NCI-H1417 (cell line): ENCODE measurements at places on chromosomes 2 and 18.

DNA sequence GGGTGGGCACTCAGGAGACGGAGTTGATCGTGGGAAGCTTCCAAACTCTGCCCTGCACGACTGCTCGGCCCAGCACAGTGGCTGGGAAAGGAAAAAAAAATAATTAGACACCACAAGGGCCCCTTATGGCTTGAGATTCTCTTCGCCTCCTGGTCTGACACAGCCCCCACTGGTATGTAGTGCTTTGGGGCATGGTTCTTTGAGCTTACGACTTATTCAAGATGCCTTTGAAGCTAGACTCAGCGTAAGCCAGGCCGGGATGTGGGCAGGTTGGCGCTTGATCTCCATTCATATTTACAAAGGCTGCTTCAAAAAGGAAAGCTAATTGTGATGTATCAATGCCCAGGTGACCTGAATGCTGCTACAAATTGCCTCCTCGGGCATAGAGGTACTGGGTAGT is 50.5 kb downstream of the CXCR4 start:
- DNase-seq, result no peak

GRCh38 chr18:27860011-27860410 is 316.9 kb downstream of the CDH2 start:
- DNase-seq, result no peak

DNA sequence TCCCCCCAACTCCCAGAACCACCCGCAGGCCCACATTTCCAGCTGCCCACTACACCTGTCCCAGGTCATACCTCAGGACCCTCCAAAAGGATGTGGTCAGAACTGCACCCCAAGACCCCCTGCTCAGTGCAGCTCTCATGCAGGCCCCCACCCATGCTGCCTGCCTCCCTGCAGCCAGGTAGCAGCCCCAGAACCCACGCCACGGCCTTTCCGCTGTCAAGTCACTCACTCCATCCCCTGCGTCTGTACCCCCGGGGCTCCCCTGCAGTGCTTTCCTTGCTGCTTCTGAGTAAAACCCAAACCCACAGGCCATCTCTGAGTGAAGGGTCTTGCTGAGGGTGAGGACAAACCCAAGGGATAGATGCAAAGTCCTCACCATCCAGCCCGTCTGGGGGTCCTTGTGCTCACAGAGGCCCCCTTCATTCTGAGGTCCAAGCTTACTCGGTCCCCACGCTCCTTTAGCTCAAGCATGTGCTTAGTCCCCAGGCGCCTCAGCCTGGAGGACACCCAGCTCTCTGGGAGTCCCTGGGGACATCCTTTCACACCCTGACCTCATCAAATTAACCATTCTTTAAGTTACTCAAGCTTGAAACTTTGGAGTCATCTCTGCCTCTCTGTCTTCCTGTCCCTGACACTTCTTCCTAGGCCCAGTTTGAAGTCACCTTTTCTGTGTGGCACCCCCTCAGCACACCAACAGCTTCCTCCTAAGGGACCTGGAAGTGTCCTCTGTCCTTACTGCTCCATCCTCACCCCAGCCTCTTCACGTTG is 130.1 kb downstream of the SMAD7 start:
- no peak for DNase-seq

DNA sequence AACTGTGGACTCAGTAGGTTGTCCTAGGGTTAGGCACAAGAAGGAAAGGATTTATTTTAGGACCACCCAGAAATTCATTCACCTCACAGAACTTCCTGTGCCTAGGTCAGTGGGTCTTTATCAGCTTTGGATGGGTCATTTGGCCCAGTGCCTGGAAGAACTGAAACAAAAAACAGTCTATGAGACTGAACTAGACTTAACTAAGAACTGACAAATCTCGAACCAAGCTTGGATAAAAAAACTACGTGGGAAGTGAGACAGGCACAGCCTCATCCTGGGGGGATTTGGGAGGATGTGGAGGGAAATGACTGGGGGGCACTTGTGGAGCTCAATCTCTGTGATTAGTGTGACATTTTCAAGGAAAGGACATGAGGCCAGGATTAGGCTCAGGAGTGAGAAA is 2.3 kb upstream of the OST4 start:
- DNase-seq, result no peak

GRCh38 chr2:30823452-30823851 is 16.2 kb upstream of the CAPN13 start:
- peak; percentile 67 for DNase-seq

DNA sequence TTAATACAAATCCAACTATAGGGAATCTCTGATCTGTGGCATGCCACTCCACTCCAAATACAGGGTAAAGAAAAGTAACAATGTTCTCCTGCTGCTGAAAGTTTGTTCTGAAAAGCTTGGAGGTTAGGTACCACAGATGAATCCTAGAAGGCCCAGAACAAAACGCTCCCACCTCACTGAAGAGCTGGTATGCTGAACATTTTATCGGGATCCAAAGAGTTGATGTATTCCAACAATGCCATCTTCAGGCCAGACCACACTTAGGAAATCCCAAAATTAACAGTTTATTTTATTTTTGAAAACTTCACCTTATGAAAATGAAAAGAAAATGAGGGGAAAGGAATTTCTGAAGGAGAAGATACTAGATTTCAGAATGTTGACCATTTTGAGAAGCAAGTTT is 145.1 kb upstream of the CDH19 start:
- no peak for DNase-seq

DNA sequence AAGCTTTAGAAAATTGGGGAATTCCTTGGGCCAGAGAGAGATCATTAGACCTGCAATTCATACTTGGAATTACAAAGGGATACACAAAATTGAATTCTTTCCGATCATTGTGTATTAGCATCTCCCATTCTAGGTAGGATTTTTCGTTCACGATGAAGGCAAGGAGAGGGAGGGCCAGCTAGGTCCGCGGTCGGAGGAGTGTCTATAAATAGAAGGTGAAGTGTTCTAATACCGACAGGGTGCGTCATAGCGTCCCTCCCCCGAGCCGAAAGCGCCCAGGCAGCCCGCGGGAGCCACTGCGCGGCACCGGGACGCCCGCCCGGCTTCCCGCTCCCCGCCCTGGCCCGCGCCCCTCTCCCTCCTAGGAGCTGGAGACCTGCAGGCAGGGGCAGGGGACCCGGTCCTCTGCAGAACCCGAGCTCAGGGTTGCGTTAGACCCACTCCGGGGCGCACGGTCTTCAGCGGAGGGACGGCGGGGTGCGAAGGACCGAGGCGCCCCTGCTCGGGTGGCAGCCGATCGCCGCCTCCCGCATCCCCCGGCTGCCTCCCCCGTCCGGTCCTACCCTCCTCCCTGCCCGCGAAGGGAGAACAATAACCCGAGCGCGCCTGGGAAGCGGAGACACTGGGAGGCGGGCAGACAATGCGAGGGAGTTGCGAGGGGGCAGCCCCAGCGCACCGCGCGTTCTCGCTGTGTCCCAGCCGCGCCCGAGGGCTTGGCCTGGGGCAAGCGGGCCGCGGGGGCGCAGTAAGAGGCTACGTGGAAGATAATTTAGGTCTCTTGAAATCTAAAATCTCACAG is 114.2 kb upstream of the SERTAD2 start:
- peak; percentile 98 for DNase-seq

DNA sequence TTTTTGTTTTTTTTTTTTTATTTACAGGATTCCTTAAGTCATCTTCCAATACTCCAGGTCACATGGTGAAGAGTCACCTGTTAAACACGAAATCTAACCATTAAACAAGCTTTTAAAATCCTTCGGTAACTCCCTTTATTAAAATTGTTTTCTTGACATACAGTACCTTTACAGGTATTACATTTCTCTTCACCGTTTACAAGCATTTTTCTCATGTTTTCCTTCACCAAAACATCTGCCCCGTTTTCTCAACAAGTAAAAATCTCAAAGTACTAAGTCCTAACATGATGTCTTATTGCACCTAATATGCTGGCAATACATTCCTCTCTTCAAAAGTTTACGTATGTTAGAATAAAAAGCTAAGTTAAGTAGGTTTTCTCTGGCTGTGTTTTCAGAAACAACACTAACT is 1.1 kb downstream of the PUM2 start:
- DNase-seq, result peak; percentile 70

DNA sequence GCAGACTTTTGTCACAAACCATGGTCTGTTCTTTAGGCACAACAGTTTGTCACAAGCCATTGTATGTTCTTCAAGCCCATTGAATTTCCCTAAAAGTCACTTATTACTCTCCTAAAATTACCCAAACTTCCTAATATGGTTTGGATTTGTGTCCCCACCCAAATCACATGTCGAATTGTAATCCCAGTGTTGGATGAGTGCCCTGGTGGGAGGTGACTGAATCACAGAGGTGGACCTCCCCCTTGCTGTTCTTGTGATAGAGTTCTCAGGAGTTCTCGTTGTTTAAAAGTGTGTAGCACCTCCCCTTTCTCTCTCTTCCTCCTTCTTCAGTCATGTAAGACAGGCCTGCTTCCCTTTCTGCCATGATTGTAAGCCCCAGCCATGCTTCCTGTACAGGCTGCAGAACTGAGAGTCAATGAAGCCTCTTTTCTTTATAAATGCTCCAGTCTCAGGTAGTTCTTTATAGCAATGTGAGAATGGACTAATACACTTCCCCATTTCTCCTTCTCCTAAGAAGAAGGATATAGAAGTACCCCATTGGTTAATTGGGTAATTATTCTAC is 11.2 kb upstream of the GYPC start:
- DNase-seq, result no peak

DNA sequence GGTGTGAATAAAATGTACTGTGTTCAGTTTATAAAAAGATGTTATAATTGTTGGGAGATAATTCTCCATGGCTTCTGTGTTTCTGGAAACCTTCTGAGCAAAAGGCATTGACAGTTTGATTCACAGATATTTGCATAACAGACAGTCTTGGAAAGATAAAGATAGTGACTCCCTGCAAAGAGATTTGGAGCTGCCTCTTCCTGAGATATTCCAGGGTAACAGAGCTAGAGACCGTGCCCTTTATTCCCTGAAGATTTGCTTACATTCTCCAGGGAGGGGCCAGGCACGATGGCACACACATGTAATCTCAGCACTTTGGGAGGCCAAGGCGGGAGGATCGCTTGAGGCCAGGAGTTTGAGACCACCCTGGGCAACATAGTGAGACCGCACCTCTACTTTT is 12.2 kb upstream of the ANXA4 start:
- DNase-seq, result no peak

- peak; percentile 30 for DNase-seq
Measured at GRCh38 chr2:140550821-140551220, 1580.0 kb downstream of the LRP1B start.

DNA sequence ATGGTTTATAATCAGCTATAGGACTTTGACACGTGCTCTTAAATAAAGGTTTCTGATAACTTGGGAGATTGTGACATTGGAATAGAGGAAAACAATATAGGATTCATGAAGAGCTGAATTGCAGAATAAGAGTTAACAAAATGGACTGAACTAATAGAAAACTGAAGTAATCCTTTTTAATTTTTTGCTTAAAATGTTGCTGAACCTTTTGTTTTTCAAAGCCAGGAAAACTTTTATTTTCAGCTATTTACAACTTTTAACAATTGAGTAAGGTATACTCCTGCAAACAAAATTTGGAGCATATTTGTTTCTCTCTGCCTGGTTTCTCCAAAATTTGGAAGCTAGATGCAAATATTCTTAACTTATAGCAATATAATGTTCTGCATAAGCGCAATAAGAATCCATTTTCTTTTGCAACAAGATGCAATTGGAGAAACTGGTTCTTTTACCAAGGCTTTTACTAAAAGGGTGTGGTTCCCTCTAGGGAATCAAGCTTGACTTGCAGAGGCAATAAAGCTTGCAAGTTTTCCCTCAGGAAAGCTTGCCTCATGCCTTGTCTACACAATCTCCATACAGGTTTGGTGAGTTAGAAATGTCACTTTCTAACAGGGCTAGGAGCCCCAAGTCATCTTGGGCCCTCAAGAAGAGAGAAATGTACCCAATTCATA is 10.3 kb upstream of the PDK1 start:
- DNase-seq, result no peak

- no peak for DNase-seq
Measured at GRCh38 chr2:176637142-176637485, 367.9 kb downstream of the MTX2 start.

GRCh38 chr2:219507581-219508443 is 6.5 kb upstream of the ASIC4 start:
- no peak for DNase-seq

- DNase-seq, result no peak
Measured at GRCh38 chr2:207257251-207258250, 91.8 kb upstream of the KLF7 start.

DNA sequence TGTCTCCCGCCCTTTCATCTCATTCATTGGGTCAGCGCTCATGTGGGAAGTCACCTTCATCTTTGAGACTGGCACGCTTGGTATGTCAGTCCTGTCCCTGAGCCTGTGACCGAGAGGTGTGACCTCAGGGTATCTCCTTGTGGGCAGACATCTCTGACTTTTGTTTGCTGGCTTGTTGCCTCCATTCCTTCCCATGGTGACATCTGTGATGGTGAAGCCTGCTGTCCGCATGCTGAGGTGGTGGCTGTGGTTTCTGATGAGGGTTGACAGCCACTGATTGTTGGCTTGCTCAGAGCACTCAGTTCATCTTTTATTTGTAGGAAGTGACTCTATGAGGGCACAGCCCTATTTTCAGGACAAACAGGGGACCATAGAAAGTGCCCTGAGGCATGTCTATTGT is 139.2 kb downstream of the SLC4A3 start:
- no peak for DNase-seq

DNA sequence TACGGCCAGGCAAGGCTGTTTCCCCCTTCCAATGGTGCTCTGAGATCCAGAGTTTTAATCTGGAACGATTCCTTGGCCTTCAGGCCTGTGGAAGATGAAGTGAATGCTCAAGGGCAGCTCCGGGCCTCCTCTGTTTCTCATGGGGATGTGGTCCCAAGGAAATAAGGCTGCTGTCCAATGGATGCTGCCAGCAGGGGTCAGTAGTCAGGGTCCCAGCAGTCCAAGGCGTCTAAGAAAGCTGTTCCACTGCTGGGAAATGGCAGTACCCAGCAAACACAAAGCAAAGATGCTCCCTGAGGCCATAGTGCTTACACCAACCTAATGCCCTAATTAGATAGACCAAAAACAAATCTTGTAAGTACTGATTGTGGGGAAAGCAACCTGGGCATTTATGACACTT is 12.5 kb downstream of the NMS start:
- no peak for DNase-seq

DNA sequence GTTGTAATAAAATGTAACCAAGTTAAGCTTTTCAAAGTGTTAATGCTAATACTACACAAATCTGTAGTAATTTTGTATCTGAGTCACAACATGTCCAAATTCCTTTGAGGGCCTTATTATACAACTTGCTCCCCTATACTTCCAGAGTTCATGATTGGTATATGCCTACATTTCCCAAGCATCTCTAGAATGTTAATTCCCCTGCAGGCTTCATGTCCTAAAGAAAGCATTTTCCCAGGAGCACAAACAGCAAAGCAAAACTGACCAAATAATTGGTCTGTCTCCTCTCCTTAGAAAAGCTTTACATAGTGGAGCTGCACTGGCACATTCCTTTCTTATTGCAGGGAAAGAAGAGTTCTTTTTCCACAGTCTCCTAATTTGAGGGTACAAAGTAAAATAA is 3.7 kb downstream of the ALS2 start:
- no peak for DNase-seq
